ENCODE measurements at places on chromosomes 2 and 18.

- DNase-seq = no peak
Measured at GRCh38 chr2:237900891-237901831, 41.7 kb downstream of the RAMP1 start.

DNA sequence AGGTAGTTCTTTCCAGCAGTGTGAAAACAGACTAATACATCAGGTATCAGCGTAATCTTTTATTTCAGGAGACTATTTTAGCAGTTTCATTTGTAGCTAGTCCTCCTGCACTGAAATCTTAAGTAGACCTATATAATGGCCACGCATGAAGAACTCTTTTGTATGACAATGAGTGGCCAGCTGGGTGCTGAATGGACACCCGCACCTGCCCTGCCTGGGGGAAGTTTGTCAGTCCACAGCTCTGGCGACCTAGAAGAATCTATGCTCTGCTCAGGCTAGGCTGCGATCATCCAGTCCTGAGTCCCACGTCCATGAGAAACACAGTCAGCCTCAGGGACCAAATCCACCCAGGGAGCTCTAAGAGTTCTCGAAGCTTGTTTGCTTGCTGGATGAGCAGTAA is 709.2 kb upstream of the ID2 start:
- DNase-seq = no peak

DNA sequence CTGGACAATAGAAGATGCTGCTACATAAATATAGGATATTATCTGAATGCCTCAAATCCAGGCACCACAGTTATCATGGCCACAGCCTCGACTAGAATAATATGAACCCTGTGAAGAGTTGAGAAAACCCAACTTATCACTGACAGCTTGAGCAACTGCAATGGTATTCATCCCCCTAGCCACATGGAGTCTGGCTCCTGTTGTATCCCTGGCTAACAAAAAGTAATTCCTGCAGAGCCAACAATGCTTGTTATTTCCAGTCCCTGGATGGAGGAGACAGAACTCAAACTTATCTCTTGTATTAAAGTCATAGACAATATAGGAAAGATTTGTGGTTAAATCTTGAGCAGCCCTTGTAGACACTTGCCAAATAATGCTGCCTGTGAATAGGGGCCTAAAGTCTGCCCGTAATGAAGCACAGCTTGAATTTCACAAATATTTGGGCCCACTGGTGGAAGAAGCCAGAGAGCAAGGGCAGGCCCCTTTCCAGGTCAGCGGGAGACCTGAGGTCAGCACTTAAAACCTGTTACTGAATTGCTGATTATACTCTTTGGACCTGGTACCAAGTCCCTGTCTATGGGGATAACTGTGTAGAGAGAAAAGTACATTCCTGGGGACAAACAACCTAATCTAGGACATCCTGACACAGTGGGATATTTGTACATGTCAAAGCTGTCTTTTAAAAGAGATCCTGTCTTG is 28.4 kb upstream of the SUCLG1 start:
- no peak for DNase-seq

DNA sequence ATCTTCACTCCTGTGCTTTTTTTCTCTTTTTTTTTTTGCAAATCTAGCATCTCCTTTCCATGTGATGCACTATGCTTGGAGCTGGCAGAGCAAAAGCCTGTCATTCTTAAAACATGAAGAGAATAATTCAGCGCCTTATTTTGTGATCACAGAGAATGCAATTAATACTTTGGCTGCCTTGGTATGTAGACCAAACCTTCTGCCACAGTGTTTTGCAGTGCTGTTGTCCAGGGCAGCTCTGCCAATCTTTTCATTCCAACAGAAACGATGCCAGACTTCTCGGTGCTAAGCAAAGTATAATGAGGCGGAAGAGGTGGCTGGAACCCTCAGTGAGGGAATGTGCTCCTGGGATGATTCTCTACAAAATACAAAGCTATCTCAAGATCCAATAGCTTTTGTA is 25.6 kb downstream of the BCL2 start:
- DNase-seq = no peak

DNA sequence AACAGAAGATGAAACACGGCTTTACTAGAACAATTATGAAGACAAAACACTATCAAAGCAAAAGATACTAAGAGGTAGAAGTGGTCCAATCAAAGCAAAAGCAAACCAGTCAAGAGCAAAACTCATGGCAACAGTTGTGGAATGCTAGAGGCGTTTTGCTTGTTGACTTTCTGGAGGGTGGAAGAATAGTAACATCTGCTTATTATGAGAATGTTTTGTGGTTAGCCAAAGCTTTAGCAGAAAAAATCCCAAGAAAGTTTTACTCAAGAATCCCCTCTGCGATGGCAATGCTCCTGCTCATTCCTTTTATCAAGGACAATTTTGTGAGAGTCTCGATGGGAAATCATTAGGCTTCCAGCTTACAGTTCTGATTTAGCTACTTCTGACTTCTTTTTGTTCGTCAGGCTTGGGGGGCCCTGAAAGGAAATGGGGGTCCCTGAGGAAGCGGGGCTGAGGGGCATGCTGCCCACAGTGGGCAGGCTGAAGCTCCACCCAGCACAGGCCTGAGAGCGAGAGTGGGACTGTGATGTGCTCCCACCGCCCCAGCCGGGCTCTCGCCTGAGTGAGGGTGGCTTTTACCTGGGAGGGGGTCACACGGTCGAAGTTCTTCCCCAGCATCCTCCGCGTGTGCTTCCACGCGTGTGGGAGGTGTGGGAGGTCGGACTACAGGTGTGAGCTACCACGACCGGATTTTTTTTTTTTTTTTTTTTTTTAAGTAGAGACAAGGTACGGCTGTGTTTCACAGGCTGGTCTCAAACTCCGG is 49.0 kb upstream of the MC4R start:
- no peak for DNase-seq

DNA sequence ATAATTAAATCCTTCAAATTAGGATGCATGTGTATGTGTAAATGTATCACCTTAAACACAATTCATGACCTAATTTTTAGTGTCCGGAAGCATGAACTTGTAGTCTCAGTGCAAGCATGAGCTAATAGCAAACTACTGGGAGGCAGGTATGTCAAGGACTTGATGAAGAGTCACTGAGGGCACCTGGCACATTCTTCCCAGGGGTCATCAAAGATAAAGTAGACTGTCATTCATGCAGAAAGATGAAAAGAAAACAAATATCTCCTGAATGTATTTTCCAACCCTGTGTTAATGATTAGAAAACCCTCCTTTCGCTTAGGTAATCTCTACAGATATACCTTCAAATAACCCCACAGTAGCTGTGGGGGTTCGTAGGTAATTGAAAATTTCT is 234.9 kb downstream of the SOCS6 start:
- no peak for DNase-seq

DNA sequence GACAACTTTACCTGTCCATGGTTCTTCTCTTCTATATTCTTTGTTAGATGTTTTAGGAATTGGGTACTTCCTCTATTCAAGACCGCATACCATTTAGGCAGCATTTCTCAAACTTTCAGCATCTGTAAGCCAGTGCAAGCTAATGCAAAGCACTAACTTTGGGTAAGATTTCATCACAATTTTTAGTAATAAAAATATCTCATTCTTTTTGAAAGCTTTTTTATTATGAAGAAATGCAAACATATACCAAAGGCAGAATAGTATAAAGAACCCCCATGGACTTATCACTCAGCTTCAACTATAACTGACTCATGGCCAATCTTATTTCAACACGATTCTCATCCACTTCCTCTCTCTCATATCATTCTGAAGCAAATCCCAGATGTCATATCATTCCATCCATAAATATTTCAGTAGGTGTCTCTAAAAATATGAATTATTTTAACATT is 32.9 kb downstream of the INO80C start:
- no peak for DNase-seq

GRCh38 chr2:105889046-105889445 is 144.3 kb downstream of the NCK2 start:
- DNase-seq = no peak

DNA sequence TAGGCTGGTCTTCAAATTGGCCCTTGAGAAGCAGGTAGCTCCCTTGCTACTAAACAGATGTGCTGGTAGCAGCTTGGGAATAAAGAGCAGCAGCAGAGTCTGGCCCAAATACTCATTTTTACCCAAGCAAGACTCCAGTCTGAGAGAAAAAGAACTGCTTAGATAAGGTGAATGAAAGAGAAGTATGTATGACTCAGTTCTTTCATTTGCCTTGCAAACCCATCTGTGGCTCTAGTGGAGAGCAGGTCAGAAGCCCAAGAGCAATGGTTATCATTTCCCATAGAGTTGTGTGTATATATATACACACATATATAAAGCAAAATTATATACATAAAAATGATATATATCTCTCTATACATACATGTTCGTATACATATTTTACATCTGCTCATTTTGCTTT is 80.3 kb downstream of the CAMKMT start:
- no peak for DNase-seq

DNA sequence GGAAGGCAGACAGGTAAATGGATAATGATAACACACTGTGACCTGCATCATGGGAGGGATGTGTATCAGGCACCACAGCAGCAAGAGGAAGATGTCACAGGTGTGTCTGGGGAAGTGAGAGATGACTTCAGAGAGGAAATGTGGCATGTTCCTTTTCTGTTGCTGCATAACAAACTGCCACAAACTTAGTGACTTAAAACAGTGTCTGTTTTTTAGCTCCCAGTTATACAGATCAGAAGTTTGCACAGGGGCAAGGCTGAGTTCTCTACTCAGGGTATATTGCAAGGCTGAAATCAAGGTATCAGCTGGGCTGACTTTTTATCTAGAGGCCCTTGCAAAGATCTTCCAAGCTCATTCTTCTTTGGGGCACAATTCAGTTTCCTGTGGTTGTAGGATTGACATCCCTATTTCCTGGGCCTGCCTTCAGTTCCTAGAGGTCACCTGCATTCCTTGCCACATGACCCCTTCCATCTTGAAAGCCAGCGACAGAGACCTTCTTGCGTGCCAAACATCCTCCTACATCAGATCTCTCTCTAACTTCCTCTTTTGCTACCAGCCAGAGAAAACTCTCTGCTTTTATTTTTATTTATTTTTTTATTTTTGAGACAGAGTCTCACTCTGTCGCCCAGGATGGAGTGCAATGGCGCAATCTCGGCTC is 2.1 kb upstream of the MAP3K2 start:
- no peak for DNase-seq

- no peak for DNase-seq
Measured at GRCh38 chr2:134504586-134505336, 214.0 kb downstream of the TMEM163 start.

All from cortex of kidney (tissue), 1 donor.